Psoas muscle (tissue), 8 donors: ENCODE measurements at places on chromosomes 6 and 20. TPM values are rescaled to one million over a fixed set of nuclear protein-coding genes. Genes with fewer than 3 reads are reported as not detected.

Gene DUSP15
- total RNA-seq: not detected

Gene CPNE5
- 0.41 TPM for total RNA-seq

Gene RSPH9
- total RNA-seq: 0.11 TPM

Gene WFDC12
- not detected for total RNA-seq
